ENCODE measurements at places on chromosomes 16 and 17. TPM values are rescaled to one million over a fixed set of nuclear protein-coding genes. Genes with fewer than 3 reads are reported as not detected.

FAHD1 gene
- total RNA-seq = 12.9 TPM

TNFRSF13B gene
- total RNA-seq = not detected

CFAP119 gene
- 4.6 TPM for total RNA-seq

KRTAP9-8 gene
- total RNA-seq = not detected

PABPN1L gene
- total RNA-seq = not detected

AANAT gene
- total RNA-seq = not detected

UMOD gene
- total RNA-seq = not detected

NUDT7 gene
- total RNA-seq = 2.7 TPM

SSTR5 gene
- not detected for total RNA-seq

EEF2KMT gene
- total RNA-seq = 10.4 TPM

CDH1 gene
- 0.09 TPM for total RNA-seq

SLFN11 gene
- 65.6 TPM for total RNA-seq

SP6 gene
- total RNA-seq = 0.12 TPM

NIP7 gene
- total RNA-seq = 48.8 TPM

KRTAP4-6 gene
- total RNA-seq = not detected

ULK2 gene
- total RNA-seq = 11.2 TPM

CPHXL2 gene
- not detected for total RNA-seq

PRSS36 gene
- 0.96 TPM for total RNA-seq

HEXIM1 gene
- total RNA-seq = 42.4 TPM

TMIGD1 gene
- not detected for total RNA-seq

SHPK gene
- total RNA-seq = 13.9 TPM

DOC2B gene
- total RNA-seq = not detected

BRIP1 gene
- total RNA-seq = 23.8 TPM

HS3ST3B1 gene
- total RNA-seq = 6.9 TPM

CFAP97D1 gene
- not detected for total RNA-seq

KLHL10 gene
- total RNA-seq = not detected

PSMC3IP gene
- 25.5 TPM for total RNA-seq

MT1G gene
- 2.8 TPM for total RNA-seq

MPO gene
- total RNA-seq = 0.09 TPM
